ENCODE measurements at places on chromosomes 6 and 20.

DNA sequence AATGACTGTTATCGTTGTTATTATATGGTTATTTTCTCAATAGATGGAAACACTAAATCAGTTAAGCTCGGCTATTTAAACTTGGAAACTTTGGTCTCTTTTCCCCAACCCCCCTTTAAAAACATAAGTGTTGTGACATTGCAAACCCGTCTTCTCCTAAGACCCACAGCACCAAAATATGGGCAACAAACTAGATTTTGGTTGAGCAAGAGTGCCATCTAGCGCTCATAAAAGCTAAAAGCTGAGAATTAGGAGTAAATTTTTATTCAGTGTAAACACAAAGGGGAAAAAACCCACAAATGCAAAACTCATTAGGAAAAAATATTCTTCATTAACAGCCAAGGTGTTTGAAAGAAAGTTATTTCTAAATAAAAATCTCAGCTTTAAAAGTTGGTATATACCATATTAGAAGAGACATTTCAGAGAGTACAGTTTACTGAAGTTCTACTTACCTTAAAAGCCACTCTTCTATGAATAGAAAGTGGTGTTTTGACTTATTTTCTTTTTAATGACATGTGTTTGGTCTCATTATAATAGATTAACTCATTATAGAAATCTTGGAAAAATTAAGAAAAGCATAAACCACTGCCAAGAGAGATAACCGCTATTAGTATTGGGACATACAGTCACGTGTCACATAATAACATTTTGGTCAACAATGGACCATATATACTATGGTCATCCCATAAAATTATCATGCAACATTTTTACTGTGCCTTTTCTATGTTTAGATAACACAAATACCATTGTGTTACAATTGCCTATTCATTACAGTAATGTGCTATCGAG, 21.1 kb downstream of the SESN1 start:
- no peak for DNase-seq

- no peak for DNase-seq
Observed at GRCh38 chr6:142624978-142625715, 319.8 kb downstream of the HIVEP2 start.

GRCh38 chr6:11909696-11910132, 102.4 kb upstream of the HIVEP1 start:
- no peak for DNase-seq

DNA sequence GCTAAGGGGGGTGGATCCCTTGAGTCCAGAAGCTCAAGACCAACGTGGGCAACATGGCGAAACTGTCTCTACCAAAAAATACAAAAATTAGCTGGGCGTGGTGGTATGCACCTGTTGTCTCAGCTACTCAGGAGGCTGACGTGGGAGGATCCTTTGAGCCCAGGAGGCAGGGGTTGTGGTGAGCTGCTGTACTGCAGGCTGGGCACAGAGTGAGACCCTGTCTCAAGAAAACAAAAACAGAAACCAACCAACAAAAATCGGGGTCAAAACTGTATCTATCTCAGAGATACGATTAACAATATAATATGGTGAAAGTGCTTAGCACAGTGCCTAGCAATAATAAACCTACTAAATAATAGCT, 20.7 kb upstream of the BCAS1 start:
- no peak for DNase-seq

DNA sequence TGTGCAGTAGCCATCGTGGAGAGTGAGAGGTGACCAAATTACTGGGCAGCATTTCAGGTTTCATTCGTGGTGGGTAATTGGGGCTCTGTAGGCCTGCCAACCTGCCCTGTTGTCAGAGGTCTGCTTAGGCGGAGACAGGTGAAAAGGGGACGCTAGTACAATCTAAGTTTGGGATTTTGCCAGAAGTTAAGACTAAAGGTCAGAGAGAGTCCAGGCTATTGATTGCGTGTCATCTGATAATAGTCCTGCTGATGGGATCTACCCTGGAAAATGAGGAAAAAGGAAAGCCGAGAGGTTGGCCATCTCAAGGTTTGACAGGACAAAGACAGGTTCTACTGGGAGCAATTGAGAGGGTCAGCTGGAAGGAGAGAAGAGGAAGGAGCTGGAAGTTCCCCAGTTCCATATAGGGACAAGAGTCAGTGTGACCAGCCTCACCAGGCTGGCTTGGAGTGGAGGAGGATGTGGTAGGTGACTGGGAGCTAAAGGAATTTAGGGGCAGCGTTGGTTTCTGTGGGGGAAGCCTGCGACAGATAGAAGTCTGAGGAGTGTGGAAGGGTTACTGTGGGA, 10.9 kb downstream of the ARFGEF2 start:
- DNase-seq = no peak

- DNase-seq = no peak
Observed at GRCh38 chr6:6494677-6495076, 93.8 kb upstream of the LY86 start.

- DNase-seq = no peak
Observed at GRCh38 chr20:63696628-63697356, at the start of gene TNFRSF6B. Gene TNFRSF6B, plus strand, starts transcription at chr20:63696652. Its CDS starts 116 bp downstream, at chr20:63696768.
